ENCODE measurements at places on chromosomes 1 and 21. TPM values are rescaled to one million over a fixed set of nuclear protein-coding genes. Genes with fewer than 3 reads are reported as not detected.

DNA sequence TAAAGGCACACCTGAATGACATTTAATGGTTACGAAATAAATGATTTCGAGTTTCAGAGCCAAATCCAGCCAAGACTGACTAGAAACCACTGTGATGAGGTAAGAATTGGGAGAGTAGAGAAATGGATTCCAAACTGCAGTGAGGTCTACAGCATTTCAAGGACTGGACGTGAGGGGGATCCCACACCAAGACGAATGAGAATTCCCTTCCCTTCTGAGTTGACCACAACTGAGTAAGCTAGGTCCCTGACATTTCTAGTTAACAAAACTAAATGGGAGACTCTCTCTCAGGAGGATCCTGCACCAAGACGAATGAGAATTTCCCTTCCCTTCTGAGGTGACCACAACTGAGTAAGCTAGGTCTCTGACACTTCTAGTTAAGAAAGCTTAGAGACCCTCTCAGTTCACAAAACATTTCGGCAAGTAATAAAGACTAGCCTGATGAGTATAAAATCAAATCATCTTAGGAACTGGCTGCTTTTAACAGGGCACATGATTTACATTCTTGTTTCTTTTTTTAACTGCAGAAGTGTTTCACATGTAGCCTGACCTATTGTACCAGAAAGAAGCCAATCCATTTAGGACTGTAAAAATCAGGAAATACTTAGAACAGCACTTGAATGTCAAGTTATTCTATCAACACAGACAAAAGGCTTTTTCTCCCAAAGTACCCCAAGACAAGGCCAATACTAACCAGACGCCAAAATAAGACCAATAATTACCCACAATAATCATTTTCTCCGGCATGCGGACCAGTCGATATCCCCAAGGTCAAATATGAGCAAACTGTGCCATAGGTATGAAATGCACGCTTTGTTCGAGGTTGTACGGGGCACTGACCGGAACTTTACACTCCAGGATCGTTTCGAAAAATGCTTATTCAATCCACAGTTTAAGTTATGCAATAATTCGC is 1.4 kb upstream of the SPATA1 start:
- no peak for DNase-seq

The PODN gene
- 0.24 TPM for total RNA-seq

- DNase-seq: no peak
Observed at GRCh38 chr1:170544624-170545023, 12.7 kb downstream of the GORAB start.

DNA sequence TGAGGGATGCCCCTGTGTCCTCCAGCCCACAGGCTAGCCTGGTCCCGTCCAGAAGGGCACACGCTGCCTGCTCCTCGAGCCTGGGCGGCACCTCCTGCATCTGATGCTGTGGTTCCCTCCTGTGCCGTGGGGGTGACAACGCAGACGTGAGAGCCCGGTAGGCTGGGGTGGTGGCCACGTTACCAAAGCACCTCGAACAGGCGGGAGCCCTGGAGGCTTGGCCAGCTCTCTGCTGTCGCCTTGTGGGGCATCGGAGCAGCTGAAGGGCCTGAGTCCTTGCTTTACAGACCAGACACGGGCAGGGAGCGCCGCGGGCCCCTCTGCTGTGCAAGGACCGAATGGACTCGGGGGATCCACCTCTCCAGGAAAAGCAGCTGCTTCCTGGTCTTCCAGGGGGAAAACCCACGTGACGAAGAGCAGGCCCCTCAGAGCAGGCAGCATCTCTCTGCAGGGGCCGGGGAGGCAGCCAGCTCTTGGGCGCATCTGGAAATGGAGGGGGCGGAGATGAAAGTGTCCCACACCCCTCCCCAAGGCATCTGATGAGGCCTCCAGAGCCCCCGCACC is 133.3 kb downstream of the NPHP4 start:
- peak; percentile 6 for DNase-seq

The KIF21B gene
- total RNA-seq: 26.6 TPM

GRCh38 chr1:42962641-42963377 is 4.1 kb upstream of the SLC2A1 start:
- DNase-seq: peak; percentile 94

The SLC6A9 gene
- total RNA-seq: 20.0 TPM

GRCh38 chr1:65952696-65953095 is 160.0 kb downstream of the PDE4B start:
- no peak for DNase-seq

DNA sequence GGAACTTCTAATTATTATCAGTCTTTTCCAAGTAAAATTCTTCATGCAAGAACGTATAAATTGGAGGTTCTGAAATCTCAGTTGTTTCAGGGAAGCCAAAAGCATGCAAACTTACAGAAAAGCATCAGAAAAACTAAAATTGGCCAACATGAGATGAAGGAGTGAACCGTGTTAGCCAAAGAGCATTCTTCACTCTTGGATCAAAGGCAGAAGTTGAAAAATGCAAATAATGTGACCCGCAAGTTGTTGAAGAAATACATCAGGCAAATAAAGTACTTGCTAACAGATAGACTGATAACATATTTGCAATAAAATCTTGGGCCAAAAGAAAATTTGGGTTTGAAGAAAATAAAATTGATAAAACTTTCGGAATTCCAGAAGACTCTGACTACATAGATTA is 29.6 kb downstream of the DIPK1A start:
- DNase-seq: no peak

- DNase-seq: no peak
Observed at GRCh38 chr1:57293214-57293613, 130.6 kb downstream of the DAB1 start.

DNA sequence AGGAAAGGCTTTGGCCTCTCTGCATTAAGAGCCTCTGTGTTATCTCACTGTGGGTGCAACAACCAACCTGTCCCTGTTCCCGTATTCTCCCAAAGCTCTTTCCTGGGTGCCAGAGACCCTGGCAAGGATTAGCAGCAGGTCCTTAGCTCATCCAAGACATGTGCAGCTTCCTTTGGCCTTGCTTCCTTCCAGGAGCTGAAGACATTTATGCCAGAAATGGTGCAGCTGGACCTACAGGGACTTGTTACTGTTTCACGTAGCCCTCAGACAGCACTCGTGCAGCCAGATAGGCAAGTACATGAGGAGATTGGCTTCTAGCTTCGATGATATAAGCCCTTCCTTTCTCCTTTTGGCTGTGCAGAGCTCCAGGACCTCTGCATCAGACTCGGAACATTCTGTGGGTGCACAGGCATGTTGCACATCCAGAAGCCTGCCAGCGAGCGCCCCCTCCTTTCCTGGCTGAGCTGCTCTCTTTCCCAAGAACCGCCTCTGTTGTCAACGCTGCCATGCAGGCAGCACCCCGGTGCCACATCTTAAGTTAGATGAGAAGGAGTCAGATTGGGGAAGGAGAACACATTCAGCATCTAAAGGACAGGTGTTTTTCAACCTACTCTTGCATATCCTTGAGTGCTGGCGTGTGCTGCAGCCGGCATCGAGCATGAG is 284.5 kb upstream of the PLXNA2 start:
- no peak for DNase-seq

DNA sequence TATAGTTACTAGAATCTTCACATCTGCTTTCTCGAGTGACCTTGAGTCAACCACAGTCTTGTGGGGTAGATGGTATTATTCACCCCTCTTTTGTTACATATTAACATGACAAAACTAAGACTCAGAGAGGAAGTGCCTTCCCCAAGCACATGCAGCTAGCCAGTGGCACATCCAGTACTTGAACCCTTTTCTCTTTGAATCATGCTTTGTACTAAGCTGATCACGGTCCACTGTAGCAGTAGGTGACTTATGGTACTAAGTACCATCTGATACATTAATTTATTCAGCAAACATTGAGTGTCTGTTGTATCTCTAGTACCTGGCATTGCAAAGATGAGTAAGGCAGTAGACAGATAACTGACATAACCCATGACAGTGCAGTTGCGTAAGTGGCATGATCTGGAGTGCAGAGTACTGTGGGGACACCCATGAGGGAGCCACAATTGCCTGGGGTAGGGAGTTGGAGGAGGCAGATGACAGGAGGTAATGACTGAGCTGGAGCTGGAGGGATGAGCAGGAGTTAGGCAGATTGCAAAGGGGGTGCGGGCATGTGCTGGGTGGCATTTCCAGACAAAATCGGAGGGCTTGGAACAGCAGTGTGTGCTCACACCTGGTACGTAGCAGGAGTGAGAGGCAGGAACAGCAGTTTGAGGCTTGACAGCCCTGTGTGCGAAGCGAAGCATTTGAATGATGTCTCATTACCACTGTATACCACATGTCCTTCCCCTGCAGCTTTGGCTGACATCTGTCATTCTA is 29.8 kb downstream of the UCK2 start:
- peak; percentile 56 for DNase-seq

The MRPS14 gene
- 21.7 TPM for total RNA-seq

The C1orf185 gene
- not detected for total RNA-seq

The STUM gene
- total RNA-seq: 1.3 TPM

GRCh38 chr1:29222686-29223085 is 8.0 kb downstream of the MECR start:
- DNase-seq: no peak

- no peak for DNase-seq
Observed at GRCh38 chr1:15701784-15702183, 17.7 kb downstream of the PLEKHM2 start.

The BCAR3 gene
- 10.5 TPM for total RNA-seq

- DNase-seq: peak; percentile 94
Observed at GRCh38 chr1:99808391-99809115, 41.6 kb upstream of the AGL start.

- DNase-seq: no peak
Observed at GRCh38 chr1:174314433-174314832, 133.3 kb upstream of the GPR52 start.

GRCh38 chr1:32533792-32534327 is 5.4 kb upstream of the ZBTB8A start:
- no peak for DNase-seq

DNA sequence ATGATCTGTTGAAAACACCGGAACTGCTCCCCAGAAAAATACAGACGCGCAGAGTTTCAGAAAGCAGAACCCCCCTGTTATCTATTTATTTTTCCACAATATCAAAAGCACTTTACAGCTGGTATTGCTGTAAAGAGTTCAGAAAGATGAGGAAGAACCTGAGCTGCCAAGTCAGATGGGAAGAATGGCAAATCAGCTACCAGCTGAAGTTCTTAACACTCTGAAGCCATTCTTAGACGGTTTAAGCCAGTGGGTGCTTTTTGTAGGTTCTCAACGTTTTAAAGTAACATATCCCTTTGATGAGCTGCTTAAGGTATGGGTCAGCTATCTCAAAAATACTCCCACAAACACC is 714 bp upstream of the AKIRIN1 start:
- no peak for DNase-seq

The C1QA gene
- total RNA-seq: not detected

GRCh38 chr1:225987491-225988316 is 11.4 kb downstream of the SDE2 start:
- DNase-seq: peak; percentile 68

The AMY1B gene
- not detected for total RNA-seq

DNA sequence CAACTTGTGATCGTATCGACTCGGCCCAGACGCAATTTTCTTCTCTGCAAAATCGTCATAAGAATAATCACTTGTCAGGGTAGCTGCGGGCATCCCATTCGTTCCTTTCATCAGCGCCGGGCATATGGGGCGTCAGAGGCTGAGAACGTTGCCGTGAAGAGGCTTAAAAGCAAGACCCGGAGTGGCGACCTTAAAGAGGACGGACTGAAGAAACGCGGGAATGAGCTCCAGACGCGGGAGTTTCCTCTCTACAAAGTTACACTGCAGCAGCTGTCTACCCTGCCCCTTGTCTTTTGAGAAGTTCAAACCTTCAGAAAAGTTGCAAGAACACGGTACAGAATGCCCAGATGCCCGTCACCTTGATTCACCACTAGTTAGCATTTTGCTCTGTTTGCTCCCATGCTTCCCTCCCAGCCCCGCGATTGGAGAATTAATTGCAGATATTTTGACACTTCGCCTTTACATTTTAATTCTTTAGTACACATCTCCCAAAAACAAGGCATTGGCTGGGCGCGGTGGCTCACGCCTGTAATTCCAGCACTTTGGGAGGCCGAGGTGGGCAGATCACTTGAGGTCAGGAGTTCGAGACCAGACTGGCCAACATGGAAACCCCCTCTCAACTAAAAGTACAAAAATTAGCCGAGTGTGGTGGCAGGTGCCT is 967 bp downstream of the CENPS start:
- DNase-seq: peak; percentile 67

- no peak for DNase-seq
Observed at GRCh38 chr1:173870252-173871075, 2.3 kb downstream of the ZBTB37 start.

The PPP2R5A gene
- total RNA-seq: 43.5 TPM

DNA sequence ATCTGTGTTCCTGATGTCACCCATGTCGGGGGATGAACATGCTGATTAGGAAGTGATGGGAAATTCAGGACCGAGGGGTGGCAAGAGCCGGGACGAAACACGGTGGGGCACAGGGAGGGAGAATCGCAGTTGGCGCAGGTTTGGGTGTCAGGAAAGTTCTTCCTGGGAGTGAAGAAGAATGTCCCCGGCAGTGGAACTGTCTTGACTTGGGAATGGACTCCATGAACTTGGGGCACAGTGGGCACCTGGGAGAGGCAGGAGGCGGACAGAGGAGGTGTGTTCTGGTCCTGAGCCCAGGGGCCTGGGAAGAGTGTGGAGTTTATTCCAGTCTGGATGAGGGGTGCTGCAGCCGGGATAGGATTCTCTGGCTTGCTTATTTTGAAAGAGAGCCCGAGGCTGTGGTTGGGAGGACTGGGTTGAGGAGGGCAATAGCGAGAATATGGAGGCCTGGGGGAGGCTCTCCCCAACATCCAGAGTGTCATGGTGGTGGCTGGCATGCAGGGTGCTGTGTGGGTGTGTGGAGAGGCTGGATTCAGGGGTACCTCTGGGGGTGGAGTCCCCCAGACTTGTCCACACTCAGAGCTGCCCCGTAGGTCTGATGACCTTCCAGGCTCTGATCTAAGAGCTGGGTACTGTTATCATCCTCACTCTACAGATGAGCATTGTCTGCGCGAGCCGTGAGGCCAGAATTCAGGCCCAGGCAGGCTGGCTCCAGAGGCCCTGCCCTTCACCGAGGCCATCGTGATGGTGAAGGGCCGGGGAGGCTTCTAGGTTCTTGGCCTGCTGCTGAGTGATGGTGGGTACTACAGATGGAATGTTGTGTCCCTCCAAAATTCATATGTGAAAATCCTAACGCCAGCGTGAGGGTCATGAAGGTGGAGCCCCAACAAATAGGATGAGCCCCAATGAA is 274.5 kb upstream of the C1orf174 start:
- DNase-seq: no peak

DNA sequence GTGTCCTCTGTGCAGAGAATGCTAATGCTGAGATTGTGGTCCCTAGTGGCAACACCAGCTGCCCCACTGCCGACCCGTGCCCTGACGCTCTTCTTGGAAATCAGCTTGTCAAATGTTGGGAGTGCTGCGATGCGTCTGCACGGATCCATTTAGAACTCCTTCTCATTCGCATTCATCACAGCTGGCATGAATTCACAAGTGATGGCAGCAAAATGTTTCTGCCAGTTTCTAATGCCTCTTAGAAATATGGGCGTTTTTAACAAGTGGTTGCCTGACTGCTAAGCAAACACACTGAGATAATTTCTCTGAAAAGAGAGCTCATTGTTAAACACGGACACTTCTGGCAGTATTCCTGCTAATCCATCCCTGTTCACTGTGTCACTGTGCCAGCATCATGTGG is 131.9 kb upstream of the KCNJ6 start:
- DNase-seq: no peak
